ENCODE measurements at places on chromosomes 13 and 19. TPM values are rescaled to one million over a fixed set of nuclear protein-coding genes. Genes with fewer than 3 reads are reported as not detected.

GPR12 gene
- not detected for total RNA-seq

GRCh38 chr13:110554227-110554836, 7.2 kb downstream of the RAB20 start:
- no peak for DNase-seq

DNA sequence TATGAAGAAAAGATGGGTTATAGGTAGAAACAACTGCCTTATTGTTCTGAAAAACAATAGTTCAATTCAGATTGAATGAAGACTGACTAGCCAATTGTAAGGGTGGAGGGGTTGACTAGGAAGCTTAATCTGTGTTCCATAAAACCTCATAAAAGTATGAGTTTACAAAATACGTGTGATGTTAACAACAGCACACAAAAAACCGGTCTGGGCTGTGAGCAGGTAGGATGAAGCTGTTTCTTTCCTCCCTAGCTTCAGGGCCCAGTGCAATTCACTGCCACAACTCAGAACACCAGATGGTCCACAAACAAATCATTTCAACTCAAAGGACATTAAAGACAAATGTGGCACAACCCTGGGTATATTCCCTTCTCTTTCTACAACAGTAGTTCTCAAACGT, 3.2 kb downstream of the OXGR1 start:
- DNase-seq, result no peak

DNA sequence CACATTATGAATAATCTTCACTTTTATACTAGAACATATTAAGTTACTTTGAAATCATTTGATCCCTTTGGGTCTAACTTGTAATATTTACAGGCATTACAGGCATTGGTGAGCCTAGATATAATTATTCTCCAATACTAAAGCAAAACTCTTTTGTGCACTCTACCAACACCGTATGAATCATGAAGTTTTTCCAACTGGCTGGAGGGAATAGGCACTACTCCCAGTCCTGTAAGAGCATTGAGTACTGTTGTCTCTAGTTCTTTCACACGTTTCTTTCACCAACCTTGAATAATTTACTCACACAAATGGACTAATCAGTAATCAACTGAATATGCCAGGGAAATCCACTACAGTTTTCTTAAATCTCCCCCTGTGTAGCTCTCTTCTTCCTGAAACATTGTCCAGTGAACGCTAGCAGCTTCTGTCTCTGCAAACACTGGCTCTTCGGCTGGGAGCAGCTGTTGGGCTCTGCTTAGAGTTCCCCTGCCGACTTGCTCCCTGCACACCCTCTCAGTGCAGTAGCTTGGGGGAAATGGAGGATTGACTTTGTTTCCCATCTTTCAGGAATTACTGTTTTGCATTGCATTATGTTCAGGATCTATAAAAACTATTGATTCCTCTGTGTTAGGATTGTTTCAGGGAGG, 476.7 kb downstream of the RFC3 start:
- DNase-seq, result no peak

DNA sequence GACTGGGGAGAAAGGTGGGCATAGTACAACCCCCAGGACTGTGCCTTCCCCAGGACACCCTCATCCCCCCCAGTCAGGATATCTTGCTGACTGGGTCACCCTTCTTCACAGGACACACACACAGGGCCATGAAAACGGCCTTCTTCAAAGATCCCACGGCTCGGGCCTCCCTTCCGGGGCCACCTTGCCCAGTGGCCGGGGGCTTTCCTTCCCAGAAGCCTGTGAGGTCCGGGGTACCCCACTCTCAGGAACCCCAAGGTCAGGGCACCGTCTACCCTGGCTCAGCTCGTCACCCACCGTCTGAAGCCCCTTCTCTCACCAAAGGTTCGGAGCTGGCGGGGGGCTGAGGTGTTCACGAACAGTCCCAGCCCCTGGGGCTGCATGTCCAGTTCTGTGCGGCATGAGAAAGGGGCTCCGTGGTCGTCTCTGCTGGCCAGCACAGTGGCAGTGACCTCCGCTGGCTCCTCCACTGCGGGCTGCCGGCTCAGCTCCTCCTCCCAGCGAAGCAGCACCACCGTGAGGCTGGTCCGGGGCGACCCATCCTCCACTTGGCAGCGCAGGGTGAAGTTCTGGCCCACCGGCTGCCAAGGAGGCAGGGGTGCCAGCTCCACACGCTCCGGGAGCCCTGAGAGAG, 2.1 kb upstream of the RAVER1 start:
- DNase-seq, result no peak

DIRAS1 gene
- 2.3 TPM for total RNA-seq

DNA sequence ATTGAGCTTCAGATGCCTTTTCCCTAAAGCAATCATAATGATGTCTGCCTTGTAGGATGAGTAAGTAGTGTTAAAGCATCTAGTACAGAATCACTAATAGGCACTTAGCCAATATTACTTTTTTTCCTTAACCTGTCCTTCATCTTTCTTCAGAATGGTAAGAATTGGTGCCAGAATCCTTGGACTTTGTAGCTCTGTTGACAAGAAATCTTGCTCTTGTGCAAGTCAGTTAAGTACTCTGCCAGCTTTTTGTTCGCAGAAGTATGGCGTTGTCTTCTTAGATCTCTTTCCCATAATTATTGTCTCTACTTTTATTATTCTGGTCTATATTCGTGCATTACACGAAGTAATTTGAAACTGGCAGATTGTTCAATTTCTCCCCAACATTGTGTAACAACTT, 554.5 kb downstream of the PCDH9 start:
- no peak for DNase-seq

GRCh38 chr19:12333162-12334159, at the start of gene ZNF563:
ZNF563 (minus strand) TSS chr19:12333633; CDS start chr19:12333482, 151 bp downstream.
- DNase-seq, result peak; percentile 95

ELSPBP1 gene
- not detected for total RNA-seq

CEACAM8 gene
- not detected for total RNA-seq

- DNase-seq, result no peak
Observed at GRCh38 chr19:35251456-35251855, 2.7 kb downstream of the LSR start.

- no peak for DNase-seq
Observed at GRCh38 chr13:48220592-48220980, 12.4 kb upstream of the ITM2B start.

ANGPTL8 gene
- not detected for total RNA-seq

GRCh38 chr19:5624741-5625278, 1.9 kb downstream of the SAFB start:
- no peak for DNase-seq

GRCh38 chr13:27047081-27047480, 124.5 kb downstream of the USP12 start:
- DNase-seq, result no peak

TBXA2R gene
- not detected for total RNA-seq

LILRA1 gene
- not detected for total RNA-seq

PSMD8 gene
- total RNA-seq, result 264 TPM

PSG4 gene
- not detected for total RNA-seq

DNA sequence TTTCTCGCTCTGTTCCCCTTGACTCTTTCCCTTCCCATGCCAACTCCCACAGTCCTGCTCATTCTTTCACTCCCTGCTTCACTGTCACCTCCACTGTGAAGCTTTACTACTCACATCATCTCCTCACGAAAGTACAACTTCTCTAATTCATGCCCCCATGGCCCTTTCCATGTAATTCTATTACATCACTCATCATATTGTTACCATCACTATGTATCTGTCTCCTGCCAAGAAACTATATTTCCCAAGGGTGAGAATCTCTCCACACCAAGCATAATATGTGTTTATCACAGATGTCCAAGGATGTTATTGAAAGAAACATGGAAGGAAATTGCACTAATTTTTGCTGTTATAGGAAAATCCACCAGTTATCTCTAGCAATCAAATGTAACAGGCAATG, 37.2 kb upstream of the LRCH1 start:
- DNase-seq, result no peak
